ENCODE measurements at places on chromosomes 4 and X.

DNA sequence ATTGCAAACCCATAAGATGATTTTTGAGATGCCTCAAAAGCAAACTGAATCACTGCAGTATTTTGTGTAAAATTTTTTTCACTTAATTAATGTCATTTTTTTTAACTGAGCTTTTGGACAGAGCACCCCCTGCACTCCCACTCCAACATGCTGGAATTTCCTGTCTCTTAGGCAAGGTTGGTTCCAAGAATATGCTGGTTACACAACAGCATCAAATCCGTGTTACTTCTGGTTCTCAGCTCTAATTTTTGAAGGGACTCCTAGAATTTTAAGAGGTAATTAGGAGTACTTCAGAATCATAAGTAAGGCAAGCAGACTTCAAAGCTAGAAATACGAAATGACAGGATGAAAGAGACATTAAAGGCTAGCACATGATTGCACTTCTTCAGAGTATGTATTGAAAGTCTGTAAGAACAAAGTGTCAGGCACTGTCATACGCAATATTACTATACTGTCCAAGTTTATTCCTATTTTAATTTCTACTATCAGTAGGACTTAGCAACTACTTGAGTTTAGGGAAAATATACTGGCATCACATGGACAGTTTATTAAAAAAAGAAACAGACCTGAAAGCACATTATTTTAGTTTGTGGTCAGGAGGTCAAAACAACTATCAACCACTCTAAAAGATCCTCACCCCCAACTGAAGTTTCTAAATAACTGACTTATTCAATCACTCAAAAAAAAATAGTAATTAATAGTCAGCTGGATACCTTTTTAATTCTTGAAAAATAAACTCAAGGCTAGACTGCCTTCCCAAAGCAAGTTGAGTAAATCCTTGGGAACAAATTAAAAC lies 1.6 kb upstream of the JCHAIN start:
- DNase-seq = no peak

- DNase-seq = no peak
Observed at GRCh38 chr4:118114720-118115119, 80.4 kb downstream of the NDST3 start.

GRCh38 chr4:3827616-3828492 lies 61.7 kb downstream of the ADRA2C start:
- no peak for DNase-seq

DNA sequence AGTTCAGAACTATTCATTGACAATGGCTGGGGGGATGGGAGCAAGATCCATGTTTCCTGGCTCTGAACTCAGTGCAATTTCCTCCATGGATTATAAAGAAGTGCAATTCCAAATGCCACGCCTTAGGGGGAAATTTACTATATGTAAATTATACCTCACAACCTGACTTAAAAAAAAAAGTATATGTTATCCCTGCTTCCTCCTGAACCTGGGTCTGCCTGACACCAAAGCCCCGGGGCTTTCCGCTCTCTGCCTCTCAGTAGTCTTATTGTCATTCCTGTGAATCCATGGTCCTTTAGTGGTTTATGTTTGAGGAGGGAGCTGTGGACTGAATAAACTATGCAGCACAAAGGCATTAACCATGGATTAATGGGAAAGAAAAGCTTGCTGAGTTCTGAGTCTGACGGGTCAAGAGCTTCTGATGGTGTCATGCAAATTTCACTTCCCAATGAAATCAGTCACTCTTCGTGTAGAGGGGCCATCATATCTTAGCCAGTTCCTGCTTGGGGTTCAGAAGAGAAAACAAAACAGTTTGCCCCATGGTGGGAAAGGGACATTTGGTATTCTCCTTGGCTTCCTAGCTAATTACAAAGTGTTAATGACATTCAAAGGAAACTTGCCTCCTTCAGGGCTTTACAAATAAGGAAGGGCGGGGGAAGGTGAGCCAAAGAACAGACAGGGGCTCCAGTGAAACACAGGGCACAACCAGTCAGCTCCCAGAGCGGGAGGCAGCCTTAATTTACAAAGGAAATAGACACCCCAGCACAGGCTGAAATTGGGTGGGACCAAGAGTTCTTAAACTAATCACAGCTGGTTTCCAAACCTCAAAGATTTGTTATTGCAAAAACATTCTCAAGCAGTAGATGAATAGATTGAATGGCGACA lies 14.3 kb downstream of the FAM9C start:
- no peak for DNase-seq

DNA sequence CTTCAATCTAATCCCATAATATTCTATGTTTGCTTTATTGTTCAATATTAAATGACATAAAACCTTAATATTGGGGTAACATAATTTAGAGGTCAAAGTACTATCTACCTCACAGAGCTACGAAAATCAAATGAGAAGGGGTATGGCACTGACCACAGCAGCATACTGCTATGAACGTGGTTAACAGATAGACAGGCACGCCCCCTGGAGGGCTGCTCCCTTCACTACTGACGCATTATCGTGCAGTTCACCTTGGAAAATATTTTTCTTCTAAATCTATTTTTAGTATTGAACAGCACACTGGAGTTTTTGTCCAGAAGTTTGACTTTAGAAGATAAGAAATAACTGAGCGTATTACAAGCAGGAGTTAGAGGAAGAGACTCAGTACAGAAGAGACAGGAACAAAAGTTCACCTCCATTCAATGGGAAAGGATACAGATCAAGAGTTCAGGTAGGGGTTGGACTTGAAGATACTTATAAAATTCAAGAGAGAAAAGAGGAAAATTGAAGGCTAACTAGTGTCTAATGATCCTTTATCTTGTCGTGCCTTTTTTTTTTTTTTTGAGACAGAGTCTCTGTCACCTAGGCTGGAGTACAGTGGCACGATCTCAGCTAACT lies 22.7 kb downstream of the MAP9 start:
- DNase-seq = no peak

DNA sequence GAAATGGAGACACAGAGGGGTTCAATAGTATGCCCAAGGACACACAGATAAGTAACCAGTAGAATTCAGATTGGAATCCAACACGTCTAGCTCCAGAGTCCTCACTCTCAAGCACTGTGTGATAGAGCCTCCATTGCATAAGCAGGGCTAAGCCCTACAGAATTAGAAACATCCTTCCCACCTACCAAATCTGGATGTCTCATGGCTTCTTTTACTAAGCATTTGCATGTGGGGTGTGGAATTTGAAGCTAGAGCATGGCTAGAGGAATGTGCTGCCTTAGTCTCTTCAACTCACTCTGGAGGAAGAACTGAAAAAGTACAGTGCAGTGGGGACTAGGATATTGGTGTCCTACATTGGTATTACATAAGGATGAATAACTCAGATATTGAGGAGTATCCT lies 119.4 kb downstream of the MFAP3L start:
- DNase-seq = no peak

DNA sequence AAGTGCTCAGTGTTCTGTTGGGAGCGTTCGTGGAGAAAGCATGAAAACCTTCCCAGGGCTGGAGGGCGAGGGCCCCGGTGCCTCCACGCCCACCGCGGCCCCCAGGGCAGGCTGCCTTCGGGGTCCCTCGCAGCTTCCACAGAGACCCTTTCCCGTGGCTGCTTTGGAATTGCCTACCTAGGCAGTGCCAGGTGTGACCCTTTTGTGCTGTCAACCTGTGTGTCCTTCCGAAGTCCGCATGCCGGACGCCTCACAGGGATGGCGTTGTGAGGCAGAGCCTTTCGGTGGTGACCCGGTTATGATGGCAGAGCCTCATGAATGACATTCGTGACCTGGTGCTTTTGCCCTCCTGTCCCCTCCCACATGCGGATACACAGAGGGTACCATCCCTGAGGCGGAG lies 17.4 kb downstream of the TMEM175 start:
- no peak for DNase-seq

DNA sequence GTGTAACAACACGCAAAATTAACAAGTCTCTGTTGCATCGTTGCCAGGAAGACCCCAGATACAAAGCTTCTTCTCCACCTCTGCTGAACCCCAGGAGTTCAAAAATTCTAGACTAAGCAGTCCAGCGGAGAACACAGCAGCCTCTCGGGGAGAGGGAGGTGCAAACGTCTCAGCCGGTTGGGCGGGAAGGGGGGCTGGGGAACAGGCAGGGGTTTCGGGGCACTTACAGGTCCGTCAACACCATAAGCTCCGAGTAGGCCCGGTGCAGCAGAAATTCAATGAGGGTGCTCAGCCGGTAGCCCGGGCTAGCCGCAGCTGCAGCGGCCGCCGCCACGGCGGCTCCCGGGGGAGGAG lies 394 bp downstream of the MED14 start:
- DNase-seq = no peak

DNA sequence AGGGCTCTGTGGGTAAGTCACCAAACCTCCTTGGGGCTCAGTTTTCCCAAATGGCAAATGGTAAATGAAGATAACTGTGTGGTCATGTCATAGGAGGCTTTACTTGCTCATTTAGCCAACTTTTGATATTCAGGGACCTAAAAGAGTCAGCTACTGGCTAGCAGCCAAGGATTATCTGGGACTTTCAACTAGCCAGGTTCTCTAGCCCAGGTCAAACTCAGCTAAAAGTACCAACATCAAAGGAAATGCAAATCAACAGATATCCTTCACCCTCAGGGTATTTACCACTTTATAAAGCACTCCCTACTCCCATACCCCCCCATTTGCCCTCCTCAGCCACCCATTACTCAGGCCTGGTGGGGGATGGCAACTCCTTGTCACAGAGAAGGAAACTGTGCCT lies 7.5 kb downstream of the AMER1 start:
- no peak for DNase-seq

GRCh38 chr4:128979934-128980333 lies 113.4 kb downstream of the SCLT1 start:
- DNase-seq = no peak

GRCh38 chr4:8359193-8359592 lies 81.3 kb downstream of the ACOX3 start:
- DNase-seq = no peak

- DNase-seq = no peak
Observed at GRCh38 chrX:6311540-6311939, 82.9 kb upstream of the NLGN4X start.

DNA sequence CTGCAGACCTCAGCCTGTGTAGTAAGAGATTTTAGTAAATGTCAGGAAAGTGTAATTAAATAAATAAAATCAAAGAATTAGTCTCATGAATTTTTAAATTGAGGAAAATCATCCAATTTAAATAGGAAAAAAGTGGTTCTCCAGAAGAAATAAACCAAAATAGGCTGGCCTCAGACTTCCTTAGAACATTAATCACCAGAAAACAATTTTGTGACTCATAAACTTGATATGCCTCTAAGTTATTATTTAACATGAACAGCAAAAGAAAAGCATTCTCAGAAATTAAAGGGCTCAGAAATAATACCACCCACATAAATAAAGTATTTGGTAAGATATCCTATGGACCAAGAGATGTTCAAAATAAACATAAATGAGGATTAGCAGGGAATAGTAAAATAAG lies 14.3 kb downstream of the FAM47B start:
- no peak for DNase-seq

DNA sequence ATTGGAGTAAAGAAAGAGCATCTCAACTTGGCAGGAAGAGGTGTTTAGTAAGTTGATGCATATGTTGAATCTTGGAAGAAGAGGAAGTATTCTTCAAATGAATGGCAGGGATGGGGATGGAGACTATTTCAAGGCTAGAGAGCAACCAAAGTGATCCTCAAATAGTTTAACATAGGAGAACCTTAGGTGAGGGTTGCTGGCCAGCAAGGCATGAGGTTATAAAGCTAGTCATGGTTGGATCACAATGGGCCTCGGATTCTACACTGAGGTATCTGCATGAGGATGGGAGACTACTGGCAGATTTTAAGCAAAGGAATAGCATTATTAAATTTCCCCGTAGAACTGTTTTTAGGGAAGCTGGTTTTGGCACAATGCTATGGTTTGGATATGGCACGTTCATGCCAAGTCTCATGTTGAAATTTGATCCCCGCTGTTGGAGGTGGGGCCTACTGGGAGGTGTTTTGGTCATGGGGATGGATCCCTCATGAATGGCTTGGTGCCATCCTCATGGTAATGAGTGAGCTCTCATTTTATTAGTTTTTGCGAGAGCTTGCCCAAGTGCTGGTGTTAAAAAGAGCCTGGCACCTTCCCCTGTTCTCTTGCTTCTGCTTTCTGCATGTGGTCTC lies 41.9 kb upstream of the ETNPPL start:
- no peak for DNase-seq

- no peak for DNase-seq
Observed at GRCh38 chr4:106268786-106269185, 47.2 kb downstream of the TBCK start.

- no peak for DNase-seq
Observed at GRCh38 chr4:72374159-72374558, 194.9 kb downstream of the ADAMTS3 start.

DNA sequence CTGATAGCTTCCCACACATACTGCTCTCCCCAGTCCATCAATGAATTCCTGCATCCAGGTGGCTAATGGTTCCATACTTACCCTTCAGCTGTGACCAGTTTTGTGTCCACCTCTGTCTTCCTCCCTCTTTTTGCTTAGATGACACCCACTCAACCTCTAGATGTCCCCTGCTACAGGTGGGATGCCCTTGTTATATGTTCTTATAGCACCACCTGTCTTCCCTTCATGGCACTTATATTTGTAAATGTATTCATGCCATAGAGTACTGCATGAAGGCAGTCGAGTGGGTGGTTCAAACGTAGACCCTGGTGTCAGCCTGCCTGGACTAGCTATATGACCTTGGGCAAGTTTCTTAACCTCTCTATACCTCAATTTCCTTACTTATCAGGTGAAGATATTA lies 6.5 kb upstream of the USP46 start:
- DNase-seq = no peak

GRCh38 chr4:11635342-11635741 lies 206.6 kb upstream of the HS3ST1 start:
- DNase-seq = no peak

GRCh38 chr4:31236020-31236638 lies 516.0 kb downstream of the PCDH7 start:
- no peak for DNase-seq

- no peak for DNase-seq
Observed at GRCh38 chr4:47561331-47561730, 76.3 kb downstream of the ATP10D start.

GRCh38 chr4:64713256-64713840 lies 304.1 kb upstream of the TECRL start:
- no peak for DNase-seq

DNA sequence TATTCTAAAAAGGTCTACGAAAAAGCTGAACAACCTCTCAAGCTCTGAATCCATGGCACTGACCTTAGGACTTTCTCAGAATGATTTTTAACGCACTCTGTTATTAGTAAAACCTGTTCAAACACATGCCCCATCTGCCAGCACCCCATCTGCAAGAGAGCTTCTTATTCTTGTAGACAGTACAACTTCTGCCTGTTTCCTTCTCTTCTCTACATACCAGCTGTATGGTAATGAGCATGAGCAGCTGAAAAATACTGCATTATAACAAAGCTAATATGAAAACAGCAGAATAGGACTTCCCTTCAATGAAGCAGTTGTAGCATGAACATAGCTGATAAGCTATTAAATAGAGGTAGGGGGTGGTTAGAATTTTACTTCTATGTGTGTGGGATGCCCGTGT lies 167.9 kb downstream of the FBXW7 start:
- DNase-seq = no peak

- no peak for DNase-seq
Observed at GRCh38 chr4:70997036-70997435, 3.6 kb downstream of the DCK start.

GRCh38 chrX:136623396-136623795 lies 24.6 kb upstream of the CD40LG start:
- no peak for DNase-seq

Measured in stimulated activated effector memory CD8-positive, alpha-beta T cell treated with anti-CD3 and anti-CD28 coated beads, Interleukin-12 subunit alpha, Interleukin-12 subunit beta, amount 100 ng/mL, for 72 hours (primary cell).